ENCODE measurements at places on chromosomes 2 and 18.
A peak's percentile ranks its signal among the peaks of the same experiment; 100 is the strongest.

- DNase-seq: no peak
Measured at GRCh38 chr2:2452961-2453360, 121.9 kb upstream of the MYT1L start.

DNA sequence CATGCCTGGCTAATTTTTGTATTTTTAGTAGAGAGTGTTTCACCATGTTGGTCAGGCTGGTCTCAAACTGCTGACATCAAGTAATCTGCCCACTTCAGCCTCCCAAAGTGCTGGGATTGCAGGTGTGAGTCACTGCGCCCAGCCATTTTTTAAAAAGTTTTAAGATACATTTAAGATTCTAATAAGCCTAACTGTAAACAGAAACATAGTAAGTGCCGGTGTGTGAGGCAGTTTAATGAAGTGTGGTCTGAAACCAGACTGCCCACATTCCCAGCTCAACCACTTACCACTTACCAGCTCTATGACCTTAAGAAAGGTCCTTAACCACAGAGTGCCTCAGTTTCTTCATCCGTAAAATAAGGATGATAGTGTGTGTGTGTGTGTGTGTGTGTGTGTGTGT lies 42.4 kb downstream of the TMEM237 start:
- no peak for DNase-seq

GRCh38 chr2:110853516-110853915 lies 121.1 kb downstream of the ACOXL start:
- no peak for DNase-seq

DNA sequence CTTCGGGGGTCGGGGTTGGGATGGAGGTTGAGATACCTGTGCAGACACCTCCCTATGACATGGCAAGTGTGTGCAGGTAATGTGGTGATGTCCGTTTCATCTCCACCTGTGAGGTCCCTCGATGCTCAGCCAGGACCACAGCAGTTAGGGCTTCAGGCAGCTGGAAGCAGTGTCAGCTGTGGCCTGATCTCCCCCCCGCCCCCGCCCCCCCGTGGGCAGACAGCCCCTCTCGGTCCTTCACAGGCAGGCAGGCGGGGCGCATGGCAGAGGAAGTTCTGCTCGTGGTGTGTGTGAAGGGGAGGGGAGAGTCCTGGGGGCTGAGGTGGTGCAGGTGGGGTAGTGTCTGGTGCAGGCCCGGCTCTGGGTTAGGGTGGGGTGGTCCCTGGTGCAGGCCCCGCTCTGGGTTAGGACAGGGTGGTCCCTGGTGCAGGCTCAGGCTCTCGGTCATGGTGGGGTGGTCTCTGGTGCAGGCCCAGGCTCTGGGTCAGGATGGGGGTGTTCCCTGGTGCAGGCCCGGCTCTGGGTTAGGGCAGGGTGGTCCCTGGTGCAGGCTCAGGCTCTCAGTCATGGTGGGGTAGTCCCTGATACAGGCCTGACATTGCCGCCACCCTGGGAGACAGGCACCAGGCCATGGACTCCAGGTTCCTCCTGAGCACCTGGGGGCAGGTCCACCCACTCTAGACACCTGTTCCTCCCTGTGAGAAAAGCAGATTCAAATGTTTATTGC lies 94.3 kb downstream of the NFATC1 start:
- DNase-seq: no peak

DNA sequence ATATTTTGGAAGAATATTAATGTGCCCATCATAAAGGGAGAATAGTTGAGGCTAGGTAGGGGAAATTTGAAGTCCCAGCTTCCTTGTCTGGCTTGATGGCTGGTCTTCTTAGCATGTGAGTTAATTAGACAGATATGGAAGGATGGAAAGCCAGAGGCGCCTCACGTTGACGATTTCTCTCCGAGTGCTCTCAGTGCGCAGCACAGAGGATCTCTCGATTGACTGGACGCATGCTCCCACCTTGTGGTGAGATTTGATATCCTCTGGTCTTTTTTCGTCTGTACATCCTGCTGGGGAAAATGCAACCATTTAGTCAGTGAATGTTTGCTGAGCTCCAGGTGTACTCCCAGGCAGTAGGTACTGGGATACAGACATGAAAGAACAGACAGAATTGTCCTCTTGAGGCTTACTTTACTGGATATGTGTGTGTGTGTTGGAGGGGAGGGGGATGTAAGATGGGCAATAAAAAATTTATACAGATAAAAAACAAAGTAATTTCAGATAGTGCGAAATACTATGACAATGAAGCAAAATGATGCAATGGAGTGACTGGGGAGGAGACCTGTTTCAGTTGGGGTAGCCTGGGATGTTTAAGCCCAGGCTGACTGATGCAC lies 66.9 kb upstream of the ZNG1B start:
- peak; percentile 34 for DNase-seq

DNA sequence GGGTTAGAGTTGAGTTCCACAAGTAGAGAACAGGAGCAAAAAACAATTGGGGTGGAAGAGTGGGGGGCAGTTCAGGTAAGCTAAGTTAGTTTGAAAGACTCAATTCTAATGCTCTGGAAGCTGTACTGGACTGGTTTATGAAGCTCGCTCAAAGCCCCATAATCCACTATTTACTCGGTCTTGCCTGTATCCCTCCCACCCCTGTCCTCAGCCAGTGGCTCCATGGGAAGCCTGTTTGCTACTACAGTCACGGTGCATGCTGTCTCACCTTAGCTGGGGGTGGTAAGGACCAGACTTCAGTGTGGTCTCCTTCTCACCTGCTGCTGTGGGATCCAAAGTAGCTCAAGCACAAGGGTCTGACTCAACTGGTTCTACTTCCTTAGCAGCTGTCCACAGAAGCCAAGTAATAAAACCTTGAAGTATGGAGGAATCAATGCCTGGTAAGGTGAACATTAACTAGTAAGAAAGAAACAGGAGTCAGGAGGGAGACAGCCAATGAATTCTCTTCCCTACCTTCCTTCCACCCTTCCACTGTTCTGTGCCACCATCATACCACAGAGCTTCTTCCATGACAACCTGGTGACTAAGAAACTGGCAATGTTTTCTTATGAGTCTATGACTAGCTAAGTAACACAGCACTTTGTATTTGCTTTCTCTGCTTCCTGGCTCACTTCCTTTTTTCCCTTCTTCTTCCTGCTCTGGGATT lies 230.8 kb downstream of the SRBD1 start:
- no peak for DNase-seq

DNA sequence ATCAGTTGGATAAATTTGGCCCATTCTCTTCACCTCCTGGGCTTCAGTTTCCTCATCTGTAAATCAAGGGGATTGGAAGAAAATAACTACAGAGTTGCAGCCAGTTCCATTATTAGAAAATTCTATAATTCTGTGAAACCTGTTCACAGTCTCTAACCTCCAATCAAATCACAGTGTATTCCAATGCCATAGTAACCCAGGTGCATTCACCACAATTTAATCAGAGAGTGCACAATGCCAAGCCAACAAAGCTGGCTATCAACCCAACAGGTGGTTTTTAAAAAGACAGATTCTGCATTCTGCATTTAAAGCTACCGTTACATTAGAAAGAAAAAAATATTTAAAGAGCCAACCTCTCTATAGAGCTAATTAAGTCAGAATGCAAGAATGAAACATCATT lies 308.6 kb downstream of the RNF144A start:
- DNase-seq: no peak

- DNase-seq: no peak
Measured at GRCh38 chr2:55019526-55020258, 30.6 kb downstream of the RTN4 start.

DNA sequence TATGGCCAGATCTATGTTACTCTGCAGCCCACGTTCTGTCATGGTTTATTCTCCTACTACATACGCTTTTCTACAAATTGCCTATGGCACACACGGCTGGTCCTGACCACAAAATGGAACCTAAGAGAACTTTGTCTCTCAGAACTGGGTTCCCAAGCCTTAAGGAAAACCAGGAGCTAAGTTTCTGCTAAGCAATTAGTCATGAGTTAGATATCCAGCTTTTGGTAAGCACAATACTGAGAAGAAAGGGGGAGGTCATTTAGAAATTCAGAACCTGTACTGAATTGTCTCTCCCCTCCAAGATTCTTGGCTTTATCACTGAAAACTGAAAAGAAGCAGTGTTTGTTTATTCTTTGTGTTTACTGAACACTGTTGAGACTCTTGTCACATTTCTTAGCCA lies 283.5 kb upstream of the TANK start:
- DNase-seq: no peak

GRCh38 chr2:116416731-116417377 lies 1397.6 kb upstream of the DDX18 start:
- no peak for DNase-seq

GRCh38 chr2:108182489-108182888 lies 57.3 kb upstream of the SULT1C3 start:
- DNase-seq: no peak

DNA sequence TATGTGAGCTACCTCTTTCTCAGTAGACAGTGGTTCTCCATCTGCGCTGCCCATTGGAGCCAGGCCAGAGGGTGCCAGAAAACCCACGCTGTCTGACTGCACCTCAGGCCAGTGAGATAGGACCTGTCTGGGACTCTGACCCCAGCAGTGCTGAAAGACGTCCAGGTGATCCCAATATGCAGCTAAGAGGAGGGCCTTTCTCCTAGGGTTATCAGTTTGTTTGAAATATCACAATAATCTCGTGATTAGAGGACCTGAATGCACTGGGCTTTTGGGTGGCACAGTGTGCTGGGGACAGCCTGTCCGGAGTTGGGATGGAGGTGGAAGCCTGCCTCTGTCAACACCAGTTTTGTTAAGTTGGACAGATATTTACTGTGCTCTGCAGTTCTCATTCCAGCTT lies 216.3 kb downstream of the LDLRAD4 start:
- no peak for DNase-seq

DNA sequence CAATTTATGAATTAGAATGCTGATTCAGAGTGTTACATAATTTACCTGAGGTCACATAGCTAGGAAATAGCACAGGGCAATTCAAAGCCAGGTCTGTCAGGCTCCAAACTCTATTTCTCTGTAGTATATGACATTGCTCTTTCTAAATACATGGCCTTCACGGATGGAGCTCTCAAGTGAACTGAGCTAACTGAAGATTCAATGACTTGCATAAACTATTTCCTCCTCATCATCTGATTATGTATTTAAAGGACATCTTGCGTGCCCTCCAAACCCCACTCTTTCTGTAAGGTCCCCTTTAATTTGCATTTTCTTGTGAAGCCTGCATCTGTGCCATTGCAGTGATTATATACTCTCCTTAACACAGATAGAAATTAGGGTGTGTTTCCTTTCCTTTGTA lies 537.4 kb upstream of the VRK2 start:
- DNase-seq: no peak

DNA sequence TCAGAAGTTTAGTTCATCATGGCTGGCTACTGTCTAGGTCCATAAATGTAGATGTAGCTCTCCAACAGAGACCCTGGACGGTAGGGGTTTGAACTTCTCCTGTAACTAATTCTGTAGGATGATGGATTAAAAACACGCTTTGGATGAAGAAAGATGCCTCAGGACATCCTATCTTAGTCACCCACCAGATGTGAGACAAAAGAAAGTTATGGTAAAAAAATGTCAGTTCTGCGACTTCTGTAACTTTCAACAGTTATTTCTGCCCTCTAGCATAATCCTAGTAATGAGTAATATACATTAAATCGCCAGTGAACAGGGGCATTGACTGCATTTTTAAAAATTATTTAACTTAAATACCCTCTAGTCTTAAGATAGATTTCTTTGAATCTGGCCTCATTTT lies 210.1 kb upstream of the LRATD1 start:
- no peak for DNase-seq

DNA sequence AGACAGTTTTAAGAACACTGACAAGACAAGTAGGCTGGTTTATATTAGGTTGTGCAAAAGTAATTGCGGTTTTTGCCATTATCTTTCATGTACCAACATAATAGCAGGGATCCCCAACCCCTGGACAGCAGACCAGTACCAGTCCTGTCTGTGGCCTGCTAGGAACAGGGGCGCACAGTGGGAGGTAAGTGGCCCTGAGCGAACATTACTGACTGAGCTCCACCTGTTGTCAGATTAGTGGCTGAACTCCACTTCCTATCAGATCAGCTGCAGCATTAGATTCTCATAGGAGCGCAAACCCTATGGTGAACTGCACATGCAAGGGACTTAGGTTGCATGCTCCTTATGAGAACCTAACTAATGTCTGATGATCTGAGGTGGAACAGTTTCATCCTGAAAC lies 921.9 kb downstream of the CCDC85A start:
- DNase-seq: no peak

DNA sequence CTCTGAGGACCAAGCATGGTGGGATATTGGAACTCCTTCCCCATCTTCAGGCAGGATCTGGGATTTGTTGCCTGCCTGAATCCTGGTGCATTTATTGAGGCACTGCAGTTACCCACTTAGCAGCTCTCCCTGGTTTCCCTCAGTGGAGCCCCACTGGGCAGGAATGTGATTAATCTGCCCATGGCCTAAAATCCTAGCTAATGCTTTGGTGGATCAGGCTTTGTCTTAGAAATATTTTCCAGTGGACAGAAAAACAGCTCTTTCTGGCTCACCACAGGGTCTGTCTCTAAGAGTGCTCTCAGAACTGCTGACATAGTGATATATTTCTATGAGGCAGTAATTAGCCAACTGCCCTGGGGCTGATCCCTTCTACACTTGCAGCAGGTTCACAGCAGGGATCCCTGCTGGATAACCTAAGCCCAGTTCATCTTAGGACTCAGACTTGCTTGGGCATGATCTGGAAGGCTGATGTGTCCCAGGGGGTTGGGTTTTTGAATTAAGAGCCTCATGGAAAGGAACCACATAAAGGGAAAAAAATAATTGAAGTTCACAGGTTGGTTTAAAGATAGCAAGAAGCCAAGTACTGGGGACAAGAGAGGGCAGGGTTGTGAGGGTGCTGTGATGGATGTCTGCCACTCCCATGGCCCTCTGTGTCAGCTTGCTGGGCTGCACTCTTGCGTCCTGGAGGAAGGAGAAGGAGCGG lies 44.3 kb upstream of the ZDBF2 start:
- DNase-seq: no peak

- DNase-seq: no peak
Measured at GRCh38 chr2:78549766-78550165, 475.7 kb upstream of the REG3G start.
